ENCODE measurements at places on chromosomes 3 and 15. TPM values are rescaled to one million over a fixed set of nuclear protein-coding genes. Genes with fewer than 3 reads are reported as not detected.

Gene ZDHHC23
- 9.7 TPM for total RNA-seq

Gene CHST13
- total RNA-seq = 1.5 TPM

Gene FYCO1
- total RNA-seq = 40.9 TPM

Gene RLBP1
- not detected for total RNA-seq

Gene MAGI1
- 35.5 TPM for total RNA-seq

Gene HACL1
- 21.2 TPM for total RNA-seq

Gene TERB2
- total RNA-seq = not detected

Gene DCBLD2
- total RNA-seq = 36.5 TPM

Gene ITPKA
- 0.32 TPM for total RNA-seq

Gene KBTBD13
- not detected for total RNA-seq

Gene ITGA11
- 2.7 TPM for total RNA-seq

Gene ROPN1B
- total RNA-seq = 0.50 TPM

Gene SLC24A5
- not detected for total RNA-seq

Gene PLSCR4
- 63.5 TPM for total RNA-seq

- DNase-seq = no peak
These were observed 25.4 kb downstream of the CACNA2D2 start for GRCh38 chr3:50478051-50478450.

DNA sequence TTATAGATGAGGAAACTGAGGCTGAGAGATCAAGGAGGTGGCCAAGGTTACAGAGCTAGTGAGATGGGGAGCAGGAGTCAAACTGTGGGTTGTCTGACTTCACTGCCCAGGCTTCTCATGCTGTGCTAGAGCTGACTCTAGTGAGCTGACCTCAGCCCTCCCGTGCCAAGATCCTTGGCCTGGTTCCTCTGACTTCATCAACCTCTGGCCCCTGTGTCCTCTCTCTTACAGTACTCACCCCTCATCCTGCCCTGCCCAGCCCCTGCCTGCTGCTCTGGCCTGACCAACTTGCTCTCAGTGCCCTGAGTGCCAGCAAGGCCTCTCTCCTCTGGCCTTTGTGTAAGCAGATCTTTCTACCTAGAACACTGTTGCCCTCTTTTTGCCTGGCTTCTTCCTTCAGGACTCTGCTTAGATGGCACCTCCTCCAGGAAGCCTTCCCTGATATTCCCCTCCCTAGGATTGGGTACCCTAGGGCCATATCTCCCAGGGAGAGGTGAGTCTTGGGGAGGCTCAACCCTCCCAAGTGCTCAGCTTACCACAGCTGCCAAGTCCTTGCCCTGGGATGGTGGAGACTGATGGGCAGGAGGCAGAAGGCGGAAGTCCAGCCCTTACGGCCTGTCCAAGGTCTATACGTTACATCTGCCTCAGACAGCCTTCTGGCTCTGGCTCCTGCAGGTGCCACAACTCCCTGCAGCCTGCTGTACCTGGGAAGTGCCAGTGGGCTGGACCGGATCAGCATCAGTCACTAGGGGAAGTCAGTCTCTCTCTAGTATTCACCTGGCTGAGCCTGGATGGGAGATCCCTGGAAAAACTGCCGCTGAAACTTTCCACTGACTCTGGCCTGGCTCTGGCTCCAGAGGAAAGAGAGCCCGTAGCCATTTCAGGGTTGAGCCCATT, 36.3 kb upstream of the FAM107A start:
- no peak for DNase-seq

DNA sequence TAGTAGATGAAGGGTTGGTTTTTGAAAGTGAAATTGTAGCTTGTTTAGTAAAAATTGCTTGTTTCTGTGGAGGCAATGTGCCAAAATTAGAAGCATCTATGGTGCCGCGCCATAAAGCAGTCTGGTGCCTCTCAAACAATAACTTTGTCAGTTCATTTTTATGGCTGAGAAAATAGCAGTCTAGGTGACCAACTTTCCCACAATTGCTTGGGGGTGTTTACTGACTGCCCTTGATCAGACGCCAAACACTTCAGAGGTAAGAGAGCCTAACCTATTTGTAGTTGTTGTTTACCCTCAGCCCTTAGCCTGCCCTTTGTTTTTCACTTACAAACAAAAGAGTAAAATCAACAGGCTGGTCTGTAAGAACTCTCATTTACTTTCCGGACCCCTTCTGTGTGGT, 174.5 kb downstream of the FNDC3B start:
- no peak for DNase-seq

- DNase-seq = no peak
These were observed 74.3 kb upstream of the VGLL4 start for GRCh38 chr3:11717768-11718636.

DNA sequence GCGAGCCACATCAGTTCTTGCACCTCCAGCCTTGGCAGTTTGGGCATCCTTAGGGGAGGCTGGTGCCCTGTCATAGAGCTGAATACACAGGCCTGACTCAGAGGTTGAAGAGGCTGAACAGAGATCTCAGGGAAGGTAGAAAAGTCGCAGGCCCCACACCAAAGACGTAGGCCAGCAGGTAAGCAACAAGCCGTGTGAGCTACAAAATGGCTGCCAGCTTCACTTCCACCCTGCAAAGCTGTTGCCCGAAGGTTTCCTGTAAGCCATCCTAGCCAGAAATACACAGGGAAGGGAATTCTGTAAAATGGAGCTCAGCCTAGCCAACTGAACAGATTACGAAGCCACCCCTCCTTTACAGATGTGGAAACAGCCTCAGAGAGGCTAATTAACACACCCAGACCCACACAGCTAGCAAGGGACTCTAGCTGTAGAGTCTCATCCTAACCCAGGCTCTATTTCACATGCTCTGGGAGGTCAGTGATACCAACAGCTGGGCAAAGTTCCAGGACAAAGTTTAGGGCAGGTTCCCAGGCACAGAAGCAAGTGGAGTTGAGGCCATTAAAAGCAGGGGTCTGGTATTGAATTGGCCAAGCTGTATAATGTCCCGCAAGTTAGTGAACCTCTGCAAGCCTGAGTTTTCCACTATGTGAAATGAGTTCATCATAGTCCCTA, 66.3 kb upstream of the RASGRF1 start:
- no peak for DNase-seq

DNA sequence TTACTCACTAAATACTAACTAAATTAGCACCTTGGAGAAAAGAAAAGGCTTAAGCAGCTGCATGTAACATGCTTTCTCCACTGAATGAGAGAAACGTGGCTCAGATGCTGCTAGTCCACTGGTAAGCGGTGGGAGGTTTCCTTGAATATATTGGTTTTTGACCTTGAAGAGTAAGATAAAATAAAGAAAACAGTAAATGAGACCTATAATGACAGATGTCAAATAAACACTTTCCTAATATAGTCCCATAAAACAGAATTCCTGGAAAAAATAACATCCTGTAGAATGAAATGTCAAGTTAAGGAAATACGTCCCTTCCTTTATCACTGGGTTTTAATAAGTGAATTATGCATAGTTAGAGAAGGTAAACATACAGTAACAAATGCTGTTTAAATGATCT, 215.0 kb downstream of the DPH6 start:
- DNase-seq = no peak

GRCh38 chr3:129626744-129627349, 20.4 kb upstream of the PLXND1 start:
- peak; percentile 98 for DNase-seq

DNA sequence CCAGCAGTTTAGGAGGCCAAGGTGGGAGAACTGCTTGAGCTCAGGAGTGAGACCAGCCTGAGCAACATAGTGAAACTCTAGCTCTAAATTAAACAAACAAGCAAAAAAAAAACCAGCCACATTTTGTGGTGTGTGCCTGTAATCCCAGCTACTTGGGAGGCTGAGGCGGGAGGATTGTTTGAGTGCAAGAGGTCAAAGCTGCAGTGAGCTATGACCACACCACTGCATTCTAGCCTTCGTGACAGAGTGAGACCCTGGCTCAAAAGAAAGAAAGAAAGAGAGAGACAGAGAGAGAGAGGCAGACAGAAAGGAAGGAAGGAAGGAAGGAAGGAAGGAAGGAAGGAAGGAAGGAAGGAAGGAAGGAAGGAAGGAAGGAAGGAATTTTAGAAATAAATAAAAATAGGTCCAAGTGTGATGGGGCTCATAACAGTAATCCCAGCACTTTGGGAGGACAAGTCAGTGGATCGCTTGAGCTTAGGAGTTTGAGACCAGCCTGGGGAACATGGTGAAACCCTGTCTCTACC, 38.7 kb upstream of the LRIG1 start:
- DNase-seq = no peak

DNA sequence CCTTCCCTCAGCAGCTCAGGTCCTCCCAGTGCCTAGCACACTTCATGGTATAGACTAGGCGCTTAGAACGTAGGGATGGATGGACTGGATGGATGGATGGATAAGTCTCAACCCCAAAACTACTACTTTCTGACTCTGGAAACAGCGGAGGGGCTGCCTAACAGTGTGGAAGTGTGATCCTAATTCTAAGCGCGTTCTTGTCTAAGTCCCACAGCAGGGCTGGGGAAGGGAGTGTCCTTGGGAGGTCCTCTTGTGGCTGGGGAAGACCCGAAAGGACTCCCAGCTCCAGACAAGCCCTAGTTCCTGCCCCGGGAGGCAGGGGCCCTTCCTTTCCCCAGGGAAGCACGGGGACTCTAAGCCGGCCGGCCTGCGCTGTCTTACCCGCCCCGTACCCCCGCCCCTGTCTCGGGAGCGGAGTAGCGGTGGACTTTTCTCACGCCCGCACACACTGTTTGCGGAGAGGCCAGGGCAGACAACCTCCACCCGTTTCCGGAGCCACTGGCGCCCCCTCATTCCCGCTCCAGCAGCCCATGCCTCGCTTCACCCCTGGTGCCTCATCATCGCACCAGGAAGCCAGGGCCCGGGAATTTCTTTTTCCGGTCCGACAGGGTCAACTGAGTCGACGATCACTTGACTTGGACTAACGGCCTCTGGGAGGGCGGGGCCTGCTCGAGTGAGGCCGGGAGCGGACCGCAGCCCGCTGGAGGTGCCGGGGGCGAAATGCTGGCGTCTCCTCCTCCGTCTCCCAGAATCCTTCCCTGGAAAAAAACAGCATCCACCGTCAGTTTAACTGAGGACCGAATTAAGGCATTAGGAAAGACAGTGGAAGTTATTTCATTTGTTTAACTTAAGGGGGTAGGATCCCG, 133.3 kb downstream of the TBC1D2B start:
- peak; percentile 90 for DNase-seq

GRCh38 chr3:194555175-194556062, 68.6 kb upstream of the ATP13A3 start:
- no peak for DNase-seq

DNA sequence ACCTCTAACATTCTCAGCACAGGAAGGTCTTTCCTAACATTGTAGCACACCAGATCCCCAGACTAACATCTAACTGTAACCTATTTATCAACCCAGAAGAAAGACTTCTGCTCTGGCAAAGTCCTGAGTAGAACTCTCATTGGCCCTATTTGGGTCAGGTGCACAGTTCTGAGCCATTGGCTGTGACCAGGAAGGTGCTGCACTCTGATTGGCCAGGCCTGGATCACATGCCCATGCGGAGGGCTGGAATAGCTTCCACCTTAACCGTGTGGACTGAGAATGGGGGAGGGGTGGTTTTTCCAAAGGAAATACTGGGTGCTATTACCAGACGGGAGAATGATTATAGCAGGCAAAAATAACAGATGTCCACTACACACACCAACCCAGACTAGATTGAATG, 11.5 kb downstream of the FEZF2 start:
- no peak for DNase-seq

DNA sequence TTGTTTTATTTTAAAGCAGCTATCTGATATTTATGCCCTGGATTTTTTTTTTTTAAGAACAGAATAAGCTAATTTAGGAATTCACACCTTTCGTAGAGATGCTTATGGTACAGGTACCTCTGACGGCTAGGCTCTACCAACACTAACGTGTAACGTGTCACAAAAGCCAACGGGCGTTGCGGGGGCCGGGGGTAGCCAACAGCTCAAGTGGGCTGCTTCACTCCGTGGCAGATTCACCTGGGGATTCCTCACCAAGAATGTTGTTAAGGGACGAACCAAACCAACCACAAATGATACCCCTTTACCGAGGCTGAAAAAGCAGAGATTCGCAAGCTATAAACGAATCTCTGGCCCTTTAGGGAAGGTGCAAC, 1.0 kb downstream of the TMCC1 start:
- no peak for DNase-seq

DNA sequence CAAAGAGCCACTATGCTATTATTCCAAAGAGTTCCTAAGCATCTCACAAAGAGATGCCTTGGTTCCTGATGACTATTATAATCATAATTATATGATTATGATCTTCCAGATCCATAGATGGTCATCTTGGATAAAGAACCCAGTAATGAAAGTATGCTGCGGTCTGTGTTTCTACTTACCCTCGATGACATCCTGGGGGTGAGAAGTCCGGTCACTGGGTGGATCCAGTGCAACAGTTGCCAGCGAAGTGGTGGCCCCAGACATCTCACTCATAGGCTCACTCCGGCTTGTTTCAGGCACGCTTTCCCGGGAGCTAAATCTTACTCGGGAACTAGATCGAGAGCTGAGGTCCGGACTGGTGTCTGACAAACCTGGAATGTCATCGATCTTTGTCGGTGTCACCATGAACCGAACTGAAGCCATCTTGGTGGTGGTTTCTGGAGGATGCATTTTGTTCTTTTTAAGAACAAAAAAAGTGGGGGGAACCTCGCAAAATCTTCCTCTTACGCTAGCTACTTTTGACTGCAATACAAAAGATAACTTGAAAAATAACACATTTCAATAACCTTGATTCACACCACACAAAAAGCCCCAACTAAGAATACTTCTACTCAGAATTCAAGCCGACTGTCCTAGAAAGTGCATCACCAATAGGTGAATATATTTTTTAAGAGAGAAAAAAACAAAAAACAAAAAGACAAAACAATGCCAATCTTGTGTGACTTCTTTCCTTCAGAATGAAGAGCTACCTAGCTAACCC, 1.2 kb downstream of the SLC12A6 start:
- DNase-seq = peak; percentile 56

GRCh38 chr3:68664276-68664675, 268.1 kb downstream of the TAFA4 start:
- DNase-seq = no peak

- DNase-seq = no peak
These were observed 38.4 kb downstream of the KCNAB1 start for GRCh38 chr3:156158656-156159295.

- no peak for DNase-seq
These were observed 43.2 kb downstream of the MAGI1 start for GRCh38 chr3:65995515-65995914.

DNA sequence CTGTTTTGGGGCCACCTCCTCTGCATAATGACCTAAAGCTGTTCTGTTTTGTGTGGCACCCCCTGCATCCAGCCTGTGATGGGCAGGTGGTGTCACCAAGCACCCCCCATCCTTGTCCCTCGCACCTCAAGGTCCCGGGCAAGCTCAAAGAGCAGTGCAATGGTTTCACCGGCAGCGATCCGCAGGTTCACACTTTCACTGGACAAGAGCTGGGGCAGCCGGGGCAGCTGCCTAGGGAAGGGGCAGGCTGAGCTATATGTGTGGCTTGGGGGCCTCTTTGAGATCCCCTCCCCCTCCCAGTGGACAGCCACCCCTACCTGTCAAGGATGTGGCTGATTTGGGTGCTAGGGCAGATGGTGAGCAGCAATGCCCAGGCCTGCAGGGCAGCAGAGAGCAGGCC, 3.1 kb downstream of the IFRD2 start:
- DNase-seq = no peak

- DNase-seq = no peak
These were observed 75.9 kb downstream of the ZBTB20 start for GRCh38 chr3:115071166-115071565.

GRCh38 chr15:47652844-47653243, 64.5 kb upstream of the SEMA6D start:
- no peak for DNase-seq
